ENCODE measurements at places on chromosomes 2 and 18.

GRCh38 chr18:56248610-56249235 lies 389.7 kb downstream of the TXNL1 start:
- DNase-seq = no peak

DNA sequence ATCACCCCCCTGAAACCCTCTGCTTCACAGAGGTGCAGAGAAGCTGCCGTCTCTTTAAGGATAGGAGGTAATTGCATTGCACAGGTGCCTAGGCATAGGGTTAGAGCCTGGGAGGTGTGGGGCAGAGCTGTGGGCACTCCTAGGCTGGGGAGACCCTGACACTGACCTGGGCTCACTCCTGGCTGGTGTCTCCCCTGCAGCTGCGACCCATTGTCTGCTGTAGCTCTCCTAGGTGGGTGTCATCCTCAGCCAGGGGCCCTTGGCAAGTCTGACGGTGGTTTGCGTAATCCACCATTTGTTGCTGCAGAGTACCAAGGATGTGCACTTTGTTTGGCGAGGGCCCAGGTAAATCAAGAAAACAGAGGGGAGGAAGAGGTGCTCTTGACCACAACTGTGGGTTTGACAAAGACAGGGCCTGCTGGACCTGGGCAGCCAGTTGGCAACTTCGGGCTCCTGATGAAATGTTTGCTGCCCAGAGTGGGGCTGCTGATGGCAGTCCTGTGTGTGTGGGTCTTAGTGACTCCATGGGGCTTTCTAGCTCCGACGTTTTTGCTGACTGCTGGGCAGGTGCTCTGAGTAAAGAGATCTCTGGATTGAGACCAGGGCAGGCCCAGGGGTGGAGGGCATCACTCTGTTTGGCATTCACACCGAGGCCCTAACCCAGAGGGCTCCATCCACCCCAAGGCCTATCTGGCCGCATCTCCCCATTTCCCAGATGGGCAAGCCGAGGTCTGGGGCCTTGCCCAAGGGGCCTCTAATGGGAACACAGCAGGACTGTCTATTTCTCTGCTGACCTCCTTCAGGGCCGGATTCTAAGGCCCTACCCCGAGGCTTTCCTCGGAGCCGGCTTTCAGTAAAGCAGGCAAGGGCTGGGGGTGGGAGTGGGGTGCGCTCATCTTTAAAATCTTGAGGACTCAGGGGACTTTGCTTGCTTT lies 67.7 kb downstream of the EDAR start:
- no peak for DNase-seq

DNA sequence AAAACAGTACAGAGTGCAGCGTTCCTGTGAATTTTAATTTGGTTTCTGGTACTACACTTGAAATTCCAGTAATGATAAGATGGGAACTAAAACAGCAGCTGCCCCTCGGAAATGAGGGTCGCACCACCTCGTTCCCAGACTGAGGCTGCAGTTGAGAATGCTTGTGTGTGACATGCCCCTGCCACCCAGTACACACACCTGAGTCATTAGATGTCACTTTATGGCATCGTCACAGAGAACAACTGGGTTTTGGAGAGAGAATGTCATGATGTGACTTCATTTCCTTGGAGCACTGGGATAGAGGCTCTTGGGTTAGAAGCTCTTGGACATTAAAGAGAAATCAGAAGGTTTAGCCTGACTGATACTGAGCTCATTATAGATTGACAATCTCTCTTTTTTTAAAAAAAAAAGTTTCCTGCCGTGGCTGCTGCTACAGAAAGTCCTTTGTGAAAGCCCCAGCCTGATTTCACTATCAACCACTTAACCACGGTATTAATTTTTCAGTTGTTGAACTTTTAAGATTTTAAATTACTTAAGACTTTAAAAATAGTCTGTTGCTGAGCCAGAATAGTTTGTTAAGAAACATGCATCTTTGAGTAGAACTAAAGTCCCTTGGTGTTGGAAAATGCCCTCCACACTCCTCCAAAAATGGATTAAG lies 24.5 kb downstream of the BCL2L11 start:
- no peak for DNase-seq

GRCh38 chr18:2956056-2956455 lies 56.9 kb downstream of the LPIN2 start:
- no peak for DNase-seq

DNA sequence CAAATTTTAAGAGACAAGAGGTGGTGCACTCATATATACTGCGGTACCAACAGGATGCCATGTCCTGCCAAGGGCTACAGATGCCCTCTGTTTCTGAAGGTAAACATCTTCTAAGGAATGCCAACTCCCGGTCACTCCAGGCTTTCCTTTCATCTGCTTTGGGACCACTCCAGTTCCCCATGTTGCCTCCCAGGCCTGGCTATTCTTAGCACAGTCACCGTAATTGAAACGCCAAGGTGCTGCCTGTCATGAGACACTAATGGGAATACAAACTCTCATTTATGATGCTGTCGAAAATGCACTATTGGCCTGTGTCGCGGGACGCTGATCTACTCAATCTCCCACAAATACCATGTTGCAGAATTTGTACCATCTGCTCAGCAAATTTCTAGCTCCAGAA lies 79.6 kb downstream of the KLF7 start:
- DNase-seq = no peak

GRCh38 chr2:27735263-27735904 lies 36.1 kb upstream of the MRPL33 start:
- no peak for DNase-seq

- DNase-seq = no peak
Observed at GRCh38 chr2:202639231-202639630, 4.5 kb downstream of the FAM117B start.

DNA sequence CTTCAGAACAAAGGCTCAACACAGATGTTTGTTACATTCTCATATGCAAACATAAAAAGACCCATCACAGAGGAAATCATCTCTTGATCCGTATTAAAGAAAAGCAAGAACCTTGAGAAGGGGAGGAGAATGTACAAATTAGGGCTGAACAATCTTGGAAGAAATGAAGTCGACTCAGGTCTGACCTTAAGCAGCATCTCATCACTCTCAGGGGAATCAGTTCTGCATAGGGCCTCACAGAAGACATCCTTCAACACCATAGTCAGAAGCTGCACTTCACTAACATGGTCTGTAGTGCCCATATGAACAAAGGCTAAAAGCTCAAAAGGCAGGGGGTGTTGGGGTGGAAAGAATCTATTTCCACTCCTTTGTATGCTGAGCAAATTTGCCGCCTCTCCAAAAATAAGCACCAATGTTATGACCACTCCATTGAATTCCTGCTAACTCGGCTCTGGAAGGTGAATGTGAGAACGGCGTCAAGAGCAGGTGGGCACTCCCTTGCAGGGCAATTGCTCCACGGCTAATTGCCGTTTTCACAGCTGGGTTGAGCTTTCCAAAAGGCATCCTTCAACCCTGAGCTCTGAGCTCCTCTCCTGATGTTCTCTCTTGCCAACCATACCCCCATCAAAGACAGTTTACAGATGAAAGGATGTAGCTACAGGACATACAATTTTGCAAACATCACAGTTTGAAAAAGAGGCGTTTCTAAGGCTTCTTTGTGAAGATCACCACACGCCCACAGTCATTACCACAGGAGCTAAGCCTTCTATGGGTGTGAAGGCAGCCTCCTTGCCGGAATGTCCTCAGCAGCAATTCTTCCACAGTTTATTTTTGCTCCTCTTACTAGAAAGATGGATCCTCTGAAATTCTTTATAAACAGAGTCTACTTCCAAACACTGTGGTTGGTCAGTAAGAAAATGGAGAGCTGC lies 10.0 kb downstream of the KLF7 start:
- DNase-seq = no peak

DNA sequence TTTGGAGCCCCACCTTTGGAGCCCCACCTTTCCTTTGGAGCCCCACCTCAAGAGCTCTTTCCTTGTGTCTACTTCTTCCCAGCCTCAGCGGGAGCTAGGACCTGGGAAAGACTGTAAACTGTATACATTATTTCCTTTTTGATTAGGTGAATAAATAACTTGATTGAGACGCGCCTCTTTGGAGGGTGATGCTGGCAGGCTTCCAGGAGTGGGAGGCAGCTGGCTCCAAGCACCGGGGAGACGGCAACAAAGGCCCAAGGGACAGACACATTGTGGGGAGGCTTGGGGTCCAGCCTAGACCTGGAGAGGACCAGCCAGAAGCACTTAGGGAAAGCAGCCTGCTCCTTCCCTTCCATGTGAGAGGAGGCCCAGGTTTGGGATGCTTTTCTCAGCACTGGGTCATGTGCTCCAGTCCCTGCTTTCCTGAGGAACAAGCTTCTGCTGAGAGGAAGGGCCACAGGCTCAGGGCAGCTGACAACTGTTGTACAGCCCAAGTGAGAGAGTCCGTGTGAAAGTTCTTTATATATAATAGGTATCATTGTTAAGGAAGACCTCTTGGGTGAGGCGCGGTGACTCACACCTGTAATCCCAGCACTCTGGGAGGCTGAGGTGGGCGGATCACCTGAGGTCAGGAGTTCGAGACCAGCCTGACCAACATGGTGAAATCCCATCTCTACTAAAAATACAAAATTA lies 297.2 kb upstream of the SLC14A2 start:
- no peak for DNase-seq

DNA sequence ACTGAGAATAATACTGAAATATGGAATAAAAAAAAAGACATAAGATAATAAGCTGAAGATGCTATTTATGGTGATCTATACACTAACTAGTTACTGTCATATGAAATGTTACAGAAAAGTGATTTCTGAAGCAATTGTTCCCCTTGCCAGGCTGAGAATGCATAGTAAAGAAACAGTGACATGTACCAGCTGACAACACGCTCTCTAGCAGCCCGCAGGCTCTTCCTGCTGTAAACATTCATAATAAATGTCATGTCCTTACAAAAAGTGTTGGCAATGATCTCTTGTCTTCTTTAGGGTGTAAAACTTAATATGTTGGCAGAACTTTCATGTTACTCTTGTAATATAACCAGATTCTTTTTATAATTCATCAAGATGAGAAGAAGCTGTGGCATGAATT lies 1171.3 kb downstream of the DSC3 start:
- no peak for DNase-seq

DNA sequence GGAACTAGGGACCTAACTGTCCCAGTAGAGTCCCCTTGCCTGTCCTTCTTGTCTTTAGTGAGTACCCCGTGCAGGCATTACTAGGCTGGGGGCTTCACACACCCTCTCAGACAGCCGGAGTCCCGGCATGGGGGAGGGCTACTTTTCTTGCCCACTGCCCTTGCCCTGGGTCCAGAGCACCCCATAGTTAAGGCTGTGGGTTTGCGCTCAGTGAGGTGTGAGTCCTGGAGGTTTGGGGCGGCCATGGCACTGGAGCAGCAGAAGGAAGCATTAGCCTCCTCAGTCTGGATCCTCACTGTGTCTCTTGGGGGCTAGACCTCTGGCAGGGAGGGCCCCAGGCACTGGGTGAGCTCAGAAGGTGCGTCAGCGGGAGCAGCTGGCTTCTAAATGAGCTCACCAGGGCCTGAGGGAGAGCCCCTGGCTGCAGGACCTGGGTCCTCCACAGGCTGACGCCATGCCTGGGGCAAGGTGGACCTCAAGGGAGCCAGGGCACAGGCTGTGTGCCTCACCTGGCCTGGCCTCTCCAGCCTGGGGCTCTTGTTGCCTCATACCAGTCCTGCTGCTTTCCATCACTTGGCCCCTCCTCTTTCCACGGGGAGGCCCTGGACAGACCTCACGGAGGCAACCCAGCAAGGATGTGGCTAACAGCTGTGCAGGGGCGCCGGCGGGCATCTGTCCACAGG lies 27.4 kb downstream of the HS6ST1 start:
- DNase-seq = no peak

DNA sequence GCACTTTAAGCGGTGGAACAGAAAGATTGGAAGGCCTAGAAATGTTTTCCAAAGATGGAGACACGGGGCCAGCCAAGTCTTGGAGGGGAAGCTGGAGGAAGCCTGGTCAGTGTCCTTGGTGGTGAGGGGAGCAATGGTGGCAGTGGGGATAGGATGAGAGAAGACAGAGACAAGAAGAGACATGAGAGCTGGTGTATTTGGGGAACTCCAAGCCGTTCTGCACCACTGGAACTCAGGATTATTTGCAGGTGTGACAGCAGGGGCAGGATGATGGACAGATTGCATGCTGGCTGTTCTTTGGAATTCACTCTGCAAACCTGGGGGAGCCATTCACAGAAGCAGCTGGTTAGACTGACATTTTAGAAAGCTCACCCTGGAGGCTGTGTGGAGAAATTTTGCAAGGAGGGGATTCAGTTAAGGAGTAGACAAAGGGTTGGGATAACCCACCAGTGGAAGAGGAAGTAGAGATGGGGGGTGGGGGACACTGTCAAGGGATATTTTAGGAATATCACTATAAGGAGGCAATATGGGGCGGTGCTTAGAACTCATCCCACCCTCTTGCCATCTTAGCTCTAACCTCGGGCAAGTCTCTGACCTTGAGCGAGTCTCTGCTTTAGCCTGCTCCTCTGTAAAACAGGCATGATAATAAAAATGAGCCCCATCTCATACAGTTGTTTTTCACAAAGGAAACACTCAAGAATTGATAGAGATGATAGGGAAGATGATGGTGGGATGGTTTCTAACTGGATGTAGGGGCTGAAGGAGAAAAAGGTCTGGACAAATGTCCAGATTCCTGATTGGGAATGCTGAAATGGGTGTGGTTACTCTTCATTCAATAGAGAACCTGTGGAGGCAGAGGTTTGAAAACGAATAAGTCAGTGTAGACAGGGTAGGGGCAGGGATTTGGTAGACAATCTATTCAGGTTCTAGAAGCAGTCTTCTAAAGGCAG lies 175.8 kb downstream of the MYCN start:
- no peak for DNase-seq

DNA sequence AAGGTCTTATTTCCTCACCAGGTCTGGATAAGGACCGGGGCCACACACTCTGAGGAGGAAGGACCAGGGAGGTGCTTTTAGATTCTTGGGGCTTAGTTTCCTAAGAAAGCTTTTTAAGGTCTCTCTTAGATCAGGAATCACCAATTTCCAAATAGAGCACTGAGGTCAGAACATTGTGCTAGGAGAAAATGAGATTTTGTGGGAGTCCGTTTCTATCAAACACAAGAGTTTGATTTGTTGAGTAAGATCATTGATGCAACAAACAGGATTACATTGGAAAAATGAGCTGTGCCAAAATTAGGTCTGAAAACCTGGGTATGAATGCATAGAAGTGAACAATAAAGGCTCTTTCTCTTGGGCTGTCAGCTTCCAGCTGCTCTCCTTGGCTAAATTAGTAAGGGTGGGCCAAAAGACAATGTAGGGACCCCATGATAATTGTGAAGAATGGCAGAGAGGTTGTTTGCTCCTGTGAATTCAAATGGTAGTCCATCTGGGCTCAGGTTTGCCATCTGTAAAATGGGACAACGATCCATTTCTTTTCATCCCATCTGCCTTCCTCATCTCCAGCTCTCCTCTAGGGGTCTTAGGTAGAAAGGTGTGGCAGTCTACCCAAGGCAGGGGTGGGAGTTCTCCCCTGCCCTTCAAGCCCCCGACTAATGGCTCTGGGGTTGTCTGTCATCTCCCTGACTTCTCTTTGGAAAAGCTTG lies 20.0 kb downstream of the IGFBP2 start:
- DNase-seq = no peak

- no peak for DNase-seq
Observed at GRCh38 chr2:67471681-67472080, 74.5 kb downstream of the ETAA1 start.

DNA sequence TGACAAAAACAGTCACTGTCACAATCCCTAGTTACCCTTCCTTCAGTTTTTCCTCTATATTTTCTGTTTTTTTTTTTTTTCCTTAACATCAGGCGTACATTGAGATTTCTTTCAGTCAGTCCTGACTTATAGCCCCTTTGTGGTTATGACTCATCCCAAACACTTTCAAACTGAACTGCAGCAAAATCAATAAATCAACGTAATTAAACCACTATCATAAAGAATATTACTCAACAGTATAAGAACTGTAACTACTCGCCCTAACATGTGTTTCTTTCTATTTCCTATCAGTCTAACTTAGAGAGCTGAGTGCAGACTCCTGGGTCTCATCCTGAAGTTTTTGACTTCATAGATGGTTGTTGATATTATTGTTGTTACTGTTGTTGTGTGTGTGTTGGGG lies 523.5 kb downstream of the LRRTM4 start:
- DNase-seq = no peak

Measured in stimulated activated CD8-positive, alpha-beta memory T cell treated with anti-CD3 and anti-CD28 coated beads, Interleukin-15, amount 100 ng/mL, for 24 hours (primary cell).